ENCODE measurements at places on chromosomes 16 and 17.

DNA sequence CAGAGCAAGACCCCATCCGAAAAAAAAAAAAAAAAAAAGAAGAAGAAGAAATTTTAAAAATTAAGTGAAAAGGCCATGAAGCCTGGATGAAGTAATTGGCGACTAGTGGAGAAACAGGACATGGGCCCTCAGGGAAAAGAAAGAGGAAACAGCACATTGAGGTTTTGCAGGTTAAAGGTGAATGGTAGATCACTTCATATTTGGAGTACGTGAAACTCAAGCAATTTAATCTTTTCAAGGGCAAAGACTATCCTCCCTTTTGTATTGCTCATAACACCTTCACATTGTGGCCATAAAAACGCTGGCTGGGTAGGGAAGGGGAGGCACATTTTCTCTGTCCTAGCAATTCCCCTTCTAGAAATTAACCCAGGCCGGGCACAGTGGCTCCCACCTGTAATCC lies 53.1 kb downstream of the LITAF start:
- DNase-seq, result peak; percentile 29

GRCh38 chr17:33832262-33832661 lies 422.8 kb upstream of the CCL2 start:
- no peak for DNase-seq

- DNase-seq, result peak; percentile 92
These were observed 37.6 kb downstream of the RNF112 start for GRCh38 chr17:19448341-19449268.

- DNase-seq, result no peak
These were observed 746 bp downstream of the HS3ST2 start for GRCh38 chr16:22814711-22815105.

- peak; percentile 67 for DNase-seq
These were observed 1.0 kb upstream of the ZNF500 start for GRCh38 chr16:4767872-4768548.

- peak; percentile 7 for DNase-seq
These were observed 844 bp downstream of the TAOK2 start for GRCh38 chr16:29974291-29975133.

GRCh38 chr17:40921026-40921425 lies 16.4 kb downstream of the KRT23 start:
- DNase-seq, result no peak

GRCh38 chr16:84874004-84874435 lies 54.2 kb downstream of the CRISPLD2 start:
- DNase-seq, result peak; percentile 98

DNA sequence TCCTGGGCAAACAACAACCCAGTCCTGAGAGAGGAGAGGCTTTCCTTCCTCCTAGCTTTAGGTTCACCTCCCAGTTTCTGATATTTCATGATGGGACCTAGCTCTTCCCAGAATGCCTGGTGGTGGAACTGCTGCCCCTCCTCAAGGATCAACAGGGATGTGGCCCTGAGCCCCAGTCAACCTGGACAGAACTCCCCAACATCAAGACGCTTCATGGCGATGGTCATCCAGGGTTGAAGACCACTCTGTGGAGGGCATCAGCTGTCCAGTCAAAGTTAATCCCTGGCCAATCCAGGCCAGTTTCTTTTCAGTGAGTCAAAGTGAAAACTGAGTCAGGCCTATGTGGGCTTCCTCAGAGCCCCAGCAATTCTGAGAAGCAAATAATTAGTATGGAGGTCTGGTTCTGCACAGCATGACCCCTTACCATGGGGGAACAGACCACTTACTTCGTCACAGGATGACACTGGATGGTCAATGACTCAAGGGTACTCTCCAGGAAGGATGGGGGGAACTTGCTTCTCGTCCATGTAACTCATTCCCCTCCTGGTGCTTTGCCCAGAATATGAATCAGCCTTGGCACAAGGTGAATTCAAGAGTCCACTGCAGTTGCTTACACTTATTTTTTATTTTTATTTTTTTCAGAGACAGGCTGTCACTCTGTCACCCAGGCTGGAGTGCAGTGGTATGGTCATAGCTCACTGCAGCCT lies 14.7 kb upstream of the XYLT2 start:
- DNase-seq, result no peak
